ENCODE measurements at places on chromosomes 6 and 20.

DNA sequence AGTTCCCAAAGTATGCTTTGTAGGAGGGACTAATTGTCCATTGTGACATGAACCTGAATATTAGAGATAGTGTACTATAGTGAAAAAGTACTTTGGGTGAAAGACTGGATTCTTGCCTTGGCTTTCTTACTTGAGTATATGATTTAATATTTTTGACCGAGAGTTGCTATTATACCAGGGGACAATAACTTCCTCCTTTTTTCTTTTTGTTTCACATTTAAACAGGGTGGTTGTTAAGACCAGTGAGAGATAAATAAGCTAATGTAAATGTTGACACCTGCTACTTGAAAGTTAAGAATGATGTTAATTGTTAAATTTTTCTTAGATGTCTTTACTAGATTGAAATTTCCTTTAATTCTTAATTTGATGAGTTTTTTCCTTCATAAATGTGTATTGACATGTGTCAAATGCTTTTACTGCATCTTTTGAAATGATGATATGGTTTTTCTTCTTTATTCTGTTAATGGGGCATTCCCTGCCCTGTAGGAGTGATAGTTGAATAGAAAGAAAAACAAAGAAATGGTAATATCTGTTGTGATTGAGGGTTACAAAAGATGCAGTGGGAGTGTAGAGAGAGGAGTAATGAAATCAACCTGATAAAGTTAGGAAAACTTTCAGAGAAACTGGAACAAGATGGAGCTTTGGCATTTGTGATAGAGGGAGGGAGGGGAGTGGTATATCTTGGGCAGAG is 48.4 kb downstream of the ZFAND3 start:
- DNase-seq, result no peak

DNA sequence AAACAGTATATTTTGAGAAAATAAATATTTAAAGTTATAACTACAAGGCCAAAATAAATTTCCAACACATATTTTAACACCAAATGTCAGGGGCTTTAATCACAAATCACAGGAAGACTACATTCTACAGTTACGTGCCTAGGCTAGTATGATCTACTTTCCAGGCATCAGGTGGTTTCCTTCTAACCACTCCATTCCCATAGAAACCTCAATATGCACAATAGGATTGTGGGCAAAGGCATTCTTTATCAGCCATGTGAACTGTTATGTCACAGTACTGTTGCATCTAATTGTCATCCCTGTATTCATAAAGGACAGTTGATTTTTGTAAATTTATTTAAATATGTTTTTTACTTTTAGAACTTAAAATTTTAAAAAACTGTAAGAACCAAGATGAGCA is 32.4 kb downstream of the ATG5 start:
- no peak for DNase-seq

GRCh38 chr6:4707011-4707410 is 69.2 kb upstream of the CDYL start:
- DNase-seq, result peak; percentile 21

- DNase-seq, result no peak
Observed at GRCh38 chr6:38646166-38646878, 6.6 kb upstream of the BTBD9 start.

- DNase-seq, result no peak
Observed at GRCh38 chr6:113558431-113558830, 298.7 kb upstream of the MARCKS start.

DNA sequence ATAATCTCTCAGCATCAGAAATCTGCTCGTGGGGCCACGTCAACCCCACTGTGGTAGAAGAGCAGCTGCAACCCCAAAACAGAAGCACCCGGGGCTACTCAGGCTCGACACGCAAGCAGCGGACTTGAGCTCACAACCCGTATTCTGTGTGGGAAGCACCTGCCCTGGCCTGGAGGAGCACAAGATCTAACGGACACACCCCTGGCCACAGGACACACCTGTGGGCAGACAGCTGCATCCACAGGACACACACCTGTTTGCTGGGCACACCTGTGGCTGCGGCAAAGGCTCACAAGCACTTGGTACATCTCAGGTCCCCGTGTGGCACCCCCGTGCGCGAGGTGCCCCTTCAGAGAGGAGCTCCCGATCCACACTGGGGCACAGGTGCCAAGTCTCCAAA is 36.5 kb downstream of the ZBTB46 start:
- no peak for DNase-seq

DNA sequence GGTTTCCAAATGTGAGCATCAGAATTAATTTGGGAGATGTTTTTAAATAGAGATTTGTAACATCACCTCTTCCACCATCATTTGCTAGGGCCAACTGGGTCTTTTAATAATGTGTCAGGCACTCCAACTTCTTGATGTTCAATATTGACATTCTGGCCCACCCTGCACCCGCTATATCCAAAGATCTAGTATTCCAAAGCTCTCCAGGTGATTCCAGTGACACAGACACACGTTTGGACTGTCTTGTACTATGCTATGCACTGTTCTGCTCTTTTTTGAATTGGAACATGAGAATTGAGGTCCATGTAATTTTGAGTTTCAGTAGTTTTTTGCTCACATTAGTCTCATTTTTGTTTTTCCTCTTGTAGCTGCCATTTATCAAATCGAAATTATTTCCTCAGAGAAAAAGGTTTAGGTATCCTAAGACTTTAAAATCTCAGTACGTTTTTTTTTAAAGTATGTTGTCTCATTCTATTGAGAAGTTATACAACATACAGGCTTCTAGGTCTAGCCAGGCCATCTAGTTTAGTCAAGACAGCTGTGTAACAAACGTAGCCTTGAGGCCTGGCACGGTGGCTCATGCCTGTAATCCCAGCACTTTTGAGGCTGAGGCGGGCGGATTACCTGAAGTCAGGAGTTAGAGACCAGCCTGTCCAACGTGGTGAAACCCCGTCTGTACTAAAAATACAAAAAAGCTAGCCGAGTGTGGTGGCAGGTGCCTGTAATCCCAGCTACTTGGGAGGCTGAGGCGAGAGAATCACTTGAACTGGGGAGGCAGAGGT is 3.1 kb downstream of the BICRAL start:
- DNase-seq, result no peak

DNA sequence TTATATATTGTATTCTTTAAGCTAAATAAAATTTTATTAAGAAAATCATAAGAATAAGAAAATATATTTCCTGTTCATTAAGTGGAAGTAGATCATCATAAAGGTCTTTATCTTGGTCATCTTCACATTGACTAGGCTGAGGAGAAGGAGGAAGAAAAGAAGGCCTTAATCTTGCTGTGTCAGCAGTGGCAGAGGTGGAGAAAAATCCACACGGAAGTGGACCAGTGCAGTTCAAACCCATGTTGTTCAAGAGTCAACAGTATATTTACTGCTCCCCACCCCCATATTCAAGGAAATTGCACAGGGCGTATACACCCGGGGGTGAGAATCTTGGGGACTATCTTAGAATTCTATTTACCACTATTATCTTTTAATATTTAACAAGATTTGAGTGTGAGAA is 178.6 kb upstream of the SCGN start:
- DNase-seq, result no peak

GRCh38 chr6:151101161-151101815 is 138.5 kb upstream of the AKAP12 start:
- no peak for DNase-seq

- no peak for DNase-seq
Observed at GRCh38 chr20:50009521-50010454, 27.0 kb downstream of the SNAI1 start.

DNA sequence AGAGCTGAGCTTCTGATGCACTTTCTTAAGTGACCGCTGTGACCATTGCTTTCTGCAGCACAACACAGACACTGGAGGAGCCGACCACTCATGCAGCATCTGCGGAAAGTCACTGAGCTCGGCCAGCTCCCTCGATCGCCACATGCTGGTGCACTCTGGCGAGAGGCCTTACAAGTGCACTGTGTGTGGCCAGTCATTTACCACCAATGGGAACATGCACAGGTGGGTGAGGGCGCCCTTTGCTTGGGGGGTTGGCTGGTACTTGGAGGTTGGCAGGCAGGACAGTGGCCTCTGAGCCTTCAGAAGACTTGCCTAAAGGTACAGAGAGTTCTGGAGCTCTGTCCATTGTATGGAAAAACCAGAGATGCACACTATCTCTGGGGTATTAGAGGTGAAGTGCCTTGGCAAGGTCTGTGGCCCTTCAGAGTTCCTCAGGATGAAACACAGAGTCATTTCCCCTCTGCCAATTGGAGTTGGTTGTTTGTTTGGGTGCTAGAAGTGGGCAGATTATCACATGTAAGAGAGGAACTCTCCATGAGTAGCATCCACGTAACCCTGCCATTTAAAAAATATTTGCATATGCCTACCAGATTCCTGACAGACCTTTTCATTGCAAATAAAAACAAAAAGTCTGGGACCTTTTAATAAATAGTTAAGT is 81.5 kb downstream of the RREB1 start:
- DNase-seq, result no peak

GRCh38 chr6:42781546-42781795 is 381 bp upstream of the BICRAL start:
- DNase-seq, result no peak

DNA sequence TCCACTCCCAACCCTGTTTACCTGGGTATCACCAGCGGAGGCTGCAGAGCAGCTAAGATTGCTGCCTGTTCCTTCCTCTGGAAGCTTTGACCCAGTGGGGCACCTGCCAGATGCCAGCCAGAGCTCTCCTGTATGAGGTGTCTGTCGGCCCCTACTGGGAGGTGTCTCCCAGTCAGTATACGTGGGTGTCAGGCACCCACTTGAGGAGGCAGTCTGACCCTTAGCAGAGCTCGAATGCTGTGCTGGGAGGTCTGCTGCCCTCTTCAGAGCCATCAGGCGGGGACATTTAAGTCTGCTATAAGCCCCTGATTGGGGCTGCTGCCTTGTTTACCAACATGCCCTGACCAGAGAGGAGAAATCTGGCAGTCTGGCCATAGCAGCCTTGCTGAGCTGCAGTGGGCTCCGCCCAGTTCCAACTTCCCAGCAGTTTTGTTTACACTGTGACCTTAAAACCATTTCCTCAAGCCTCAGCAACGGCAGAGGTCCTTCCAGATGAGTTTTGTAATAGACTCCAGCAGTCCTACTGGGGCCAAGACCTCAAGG is 2.8 kb downstream of the RAET1E start:
- DNase-seq, result peak; percentile 55

GRCh38 chr6:44220913-44221290 is 2.5 kb upstream of the SLC29A1 start:
- no peak for DNase-seq

- DNase-seq, result no peak
Observed at GRCh38 chr6:9484091-9484490, 930.8 kb downstream of the TFAP2A start.

- peak; percentile 37 for DNase-seq
Observed at GRCh38 chr6:73695619-73696421, at the start of gene CD109. Gene CD109, plus strand, starts transcription at chr6:73696203. Its CDS starts 13 bp downstream, at chr6:73696216.

GRCh38 chr6:158905277-158905676 is 86.1 kb upstream of the EZR start:
- DNase-seq, result no peak

DNA sequence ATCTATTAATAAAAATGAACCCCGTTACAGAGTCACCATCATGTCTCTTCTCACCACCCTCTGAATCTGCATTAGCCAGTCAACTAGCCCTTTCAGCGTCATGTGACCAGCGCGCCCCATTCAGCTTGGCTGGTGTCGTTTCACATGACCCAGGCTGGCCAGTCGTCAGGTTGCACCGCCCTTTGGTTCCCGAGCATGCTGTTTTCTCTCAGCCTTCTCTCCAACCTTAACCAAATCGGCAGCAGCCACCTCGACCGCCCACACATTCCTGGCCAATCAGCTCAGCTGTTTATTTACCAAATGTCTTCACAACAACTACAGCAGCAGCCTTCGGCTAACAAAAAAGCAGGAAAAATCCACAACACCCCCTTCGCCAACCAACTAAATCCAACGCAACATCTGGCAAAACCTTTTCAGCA is 5.6 kb downstream of the SRSF3 start:
- DNase-seq, result no peak

- no peak for DNase-seq
Observed at GRCh38 chr20:46803123-46804020, 91.3 kb upstream of the EYA2 start.

- peak; percentile 50 for DNase-seq
Observed at GRCh38 chr6:113018351-113019151, 671.4 kb downstream of the RFPL4B start.

DNA sequence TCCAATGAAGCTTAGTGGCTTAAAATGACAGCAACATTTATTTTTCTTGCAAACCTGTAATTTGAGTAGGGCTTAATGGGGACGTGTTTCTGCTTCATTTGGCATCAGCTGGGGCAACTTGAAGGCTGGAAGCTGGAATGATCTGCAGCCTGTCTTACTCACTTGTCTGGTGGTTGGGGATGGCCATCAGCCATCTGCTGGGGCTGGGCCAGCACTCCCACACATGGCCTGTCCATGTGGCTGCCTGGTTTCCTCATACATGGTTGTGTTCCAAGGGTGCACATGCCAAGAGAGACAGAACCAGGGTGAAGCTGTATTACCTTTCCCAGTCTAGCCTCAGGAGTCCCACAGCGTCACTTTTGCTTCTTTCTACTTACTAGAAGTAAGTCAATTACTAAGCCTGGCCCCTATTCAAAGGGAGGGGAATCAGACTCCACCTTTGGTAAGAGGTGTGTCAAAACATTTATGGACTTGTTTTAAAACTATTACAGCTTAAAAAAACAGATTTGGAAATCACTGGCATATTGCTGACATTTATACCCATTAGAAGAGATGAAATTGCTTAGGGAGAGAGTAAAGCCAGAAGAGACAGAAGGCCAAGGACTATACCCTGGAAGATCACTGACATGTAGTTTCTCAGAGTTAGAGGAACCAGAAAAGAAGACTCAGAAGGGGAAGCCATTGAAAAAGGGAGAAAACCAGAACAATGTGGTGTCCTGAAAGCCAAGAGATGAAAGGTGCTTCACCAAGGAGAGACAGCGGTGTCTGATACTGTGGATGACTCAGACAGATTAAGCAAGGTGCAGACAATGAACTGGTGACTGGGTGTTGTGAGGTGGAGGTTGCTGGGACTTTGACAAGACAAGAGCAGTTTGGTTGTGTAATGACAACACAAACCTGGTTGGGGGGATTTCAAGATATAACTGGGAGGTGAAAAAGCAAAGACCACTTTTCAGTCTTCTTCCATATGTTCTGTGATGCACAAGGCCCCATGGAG is 345.2 kb downstream of the GJA1 start:
- no peak for DNase-seq

GRCh38 chr6:37525460-37526357 is 26.0 kb upstream of the CCDC167 start:
- peak; percentile 71 for DNase-seq

DNA sequence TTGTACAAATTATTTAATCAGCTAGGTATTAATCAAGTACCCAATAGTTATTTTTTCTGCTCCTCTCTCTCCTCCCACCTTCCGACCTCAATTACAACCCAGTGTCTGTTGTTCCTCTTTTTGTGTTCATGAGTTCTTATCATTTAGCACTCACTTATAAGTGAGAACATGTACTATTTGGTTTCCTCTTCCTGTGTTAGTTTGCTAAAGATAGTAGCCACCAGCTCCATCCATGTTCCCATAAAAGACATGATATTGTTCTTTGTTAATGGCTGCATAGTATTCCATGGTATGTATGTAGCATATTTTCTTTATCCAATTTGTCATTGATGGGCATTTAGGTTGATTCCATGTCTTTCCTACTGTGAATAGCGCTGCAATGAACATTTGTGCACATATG is 652.8 kb upstream of the CITED2 start:
- DNase-seq, result no peak

Data from T47D (cell line).